ENCODE measurements at places on chromosomes 6 and 20.

- DNase-seq = no peak
Measured at GRCh38 chr6:131840936-131841583, 33.2 kb downstream of the ENPP1 start.

DNA sequence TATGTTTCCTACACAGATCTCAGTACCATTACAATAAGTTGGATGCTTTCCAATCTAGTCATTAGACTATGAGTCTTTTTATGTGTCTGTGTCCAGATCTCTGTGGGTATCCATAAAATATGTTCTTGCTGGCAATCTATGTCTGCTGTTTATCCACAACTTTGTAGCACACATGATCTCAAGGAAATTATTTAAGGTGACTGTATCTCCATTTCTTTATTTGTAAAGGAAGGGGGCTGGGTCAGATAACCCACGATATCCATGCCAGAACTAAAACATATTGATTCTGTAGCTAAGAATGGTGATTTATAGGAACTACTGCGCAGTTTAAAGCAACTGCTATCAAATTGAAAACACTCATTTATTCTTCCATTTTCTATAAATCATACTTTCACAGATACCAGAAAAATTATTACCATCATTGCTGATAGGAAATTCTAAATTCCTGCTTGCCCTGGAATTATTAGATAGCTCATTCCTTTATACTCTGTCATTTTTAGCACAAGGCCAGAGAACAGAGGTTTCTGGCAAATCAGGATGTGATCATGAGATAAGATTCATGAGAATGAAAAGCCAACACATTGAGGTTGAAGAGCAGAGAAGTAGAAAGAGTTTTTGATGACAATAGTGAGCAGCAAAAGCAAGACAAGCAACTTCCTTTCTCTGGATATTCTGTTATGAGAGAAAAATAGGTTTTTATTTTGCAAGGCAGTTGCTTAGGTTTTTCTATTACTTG, 851.4 kb upstream of the CITED2 start:
- no peak for DNase-seq

DNA sequence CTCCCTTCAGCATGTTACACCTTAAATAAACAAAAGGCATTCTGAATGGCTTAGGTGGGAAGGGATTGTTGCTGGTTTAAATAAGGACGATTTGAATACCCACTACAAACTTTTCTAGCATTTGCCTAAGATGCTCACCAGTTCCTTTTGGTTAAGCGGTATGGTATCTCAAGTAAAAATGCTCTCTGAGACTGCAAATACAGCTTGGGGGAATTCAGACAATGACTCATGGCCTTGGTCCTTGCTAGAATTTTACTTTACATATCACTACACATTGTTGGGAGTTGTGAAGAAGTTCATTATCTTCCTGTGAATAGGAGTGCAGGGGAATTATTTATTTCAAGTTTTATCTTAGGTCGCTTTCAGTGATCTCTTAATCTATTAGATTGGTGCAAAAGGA, 670.7 kb downstream of the UTRN start:
- no peak for DNase-seq

GRCh38 chr6:114421199-114421598, 78.4 kb upstream of the HS3ST5 start:
- no peak for DNase-seq

DNA sequence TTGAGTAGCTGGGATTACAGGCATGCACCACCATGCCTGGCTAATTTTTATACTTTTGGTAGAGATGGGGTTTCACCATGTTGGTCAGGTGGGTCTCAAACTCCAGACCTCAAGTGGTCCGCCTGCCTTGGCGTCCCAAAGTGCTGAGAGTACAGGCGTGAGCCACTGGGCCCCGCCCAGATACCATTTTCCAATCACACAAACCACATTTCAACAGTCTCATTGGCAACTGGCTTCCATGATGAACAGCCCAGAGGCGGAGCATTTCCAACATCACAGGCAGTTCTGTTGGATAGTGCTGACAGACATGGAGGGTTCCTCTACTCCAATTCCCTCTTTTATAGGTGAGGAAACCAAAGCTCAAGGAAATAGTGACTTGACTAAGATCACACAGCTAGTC, 43.9 kb upstream of the PLCB4 start:
- DNase-seq = no peak

All from hypothalamus (tissue), 51 donors.